ENCODE measurements at places on chromosomes 3 and 15.

GRCh38 chr15:81050805-81051204, 50.1 kb downstream of the TLNRD1 start:
- no peak for DNase-seq

DNA sequence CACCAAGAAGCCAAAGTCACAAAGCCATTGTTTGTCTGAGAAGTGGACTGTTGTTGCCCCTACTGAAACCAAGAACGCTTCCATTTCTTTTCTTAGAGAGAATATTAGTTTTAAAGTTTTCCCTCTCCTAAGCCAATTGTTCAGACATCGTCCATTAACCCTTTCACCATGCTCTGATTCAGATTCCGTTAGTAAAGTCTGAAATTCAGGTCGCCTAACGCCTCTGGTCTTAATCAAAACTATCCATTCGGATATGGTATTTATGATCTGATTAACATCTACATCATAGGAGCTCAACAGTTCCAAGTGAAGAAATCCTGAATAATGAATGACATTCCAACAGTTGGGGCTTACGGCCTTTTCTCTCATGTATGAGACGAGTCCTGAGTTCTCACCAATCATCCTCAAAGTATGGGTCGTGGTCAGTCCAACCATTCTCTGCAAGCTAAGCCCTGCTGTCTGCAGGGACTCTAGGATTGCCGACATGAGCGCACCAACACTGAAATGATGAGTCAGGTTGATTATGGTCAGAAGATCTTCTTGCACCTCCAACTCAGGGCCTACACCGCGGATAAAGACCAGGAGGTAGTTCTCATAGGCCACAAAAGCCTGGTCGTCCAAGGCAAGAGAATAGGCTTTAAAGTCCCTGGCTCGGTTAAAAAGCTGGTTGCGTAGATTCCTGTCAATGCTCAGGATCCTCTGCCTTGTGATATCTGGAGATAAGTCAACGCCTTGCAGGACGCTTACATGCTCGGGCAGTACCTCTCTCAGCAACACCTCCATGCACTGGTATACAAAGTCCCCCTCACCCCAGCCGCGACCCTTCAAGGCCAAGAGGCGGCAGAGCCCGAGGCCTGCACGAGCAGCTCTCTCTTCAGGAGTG, 767 bp downstream of the EPM2AIP1 start:
- DNase-seq, result peak; percentile 60

DNA sequence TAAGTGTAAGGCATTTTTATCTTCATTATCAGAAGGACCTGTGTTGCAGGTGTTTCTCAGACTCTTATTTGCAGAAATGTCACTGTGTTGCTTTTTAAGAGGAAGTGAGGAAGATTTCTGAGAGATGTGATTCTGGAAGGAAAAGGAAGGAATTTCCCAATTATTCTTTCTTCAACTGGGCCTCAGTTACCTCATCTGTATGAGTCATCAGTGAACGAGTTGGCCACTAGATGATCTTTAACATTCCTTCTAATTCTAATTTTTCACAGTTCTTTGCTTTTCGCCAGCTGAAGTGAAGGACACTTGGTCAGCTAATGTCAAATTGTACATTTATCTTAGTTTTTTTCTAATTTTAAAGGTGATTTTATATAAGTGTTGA, 28.9 kb downstream of the CLEC3B start:
- DNase-seq, result peak; percentile 70

DNA sequence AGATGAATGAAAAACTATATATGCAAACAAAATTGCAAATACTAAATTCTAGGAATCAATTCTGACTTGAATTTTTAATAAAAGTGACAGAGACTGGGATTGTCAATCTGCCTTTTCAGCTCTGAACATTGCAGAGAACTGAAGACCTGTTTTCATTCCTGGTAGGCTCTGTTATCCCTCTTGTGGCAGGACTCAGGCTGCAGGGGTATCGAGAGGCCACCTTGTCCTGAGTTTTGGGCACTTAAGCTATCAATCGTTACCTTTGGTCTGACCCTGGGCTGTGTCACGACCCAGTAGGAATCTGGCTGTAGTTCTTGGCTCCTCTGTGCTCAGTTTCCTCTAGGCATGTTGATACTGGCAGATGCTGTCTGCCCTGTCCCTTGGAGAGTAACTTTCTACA, 238.0 kb downstream of the CACNA2D3 start:
- DNase-seq, result no peak

DNA sequence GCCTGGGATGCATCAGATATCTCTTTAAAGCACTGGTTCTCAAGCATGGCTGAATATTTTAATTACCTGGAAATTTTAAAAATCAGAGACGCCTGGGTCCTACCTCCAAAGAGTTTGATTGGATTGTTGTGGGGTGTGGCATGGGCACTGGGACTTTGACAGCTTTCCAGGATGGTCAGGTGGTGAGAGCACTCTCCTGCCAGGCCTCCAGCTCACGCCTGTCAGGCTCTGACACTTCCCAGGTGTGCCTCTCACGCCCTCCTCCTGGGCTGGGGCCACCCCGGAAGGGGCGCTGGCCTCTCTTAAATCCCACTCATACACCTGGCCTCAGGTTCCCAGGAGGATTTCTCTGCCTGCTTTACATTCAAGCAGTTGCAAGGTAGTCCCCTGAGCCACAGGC, 48.5 kb downstream of the AMOTL2 start:
- DNase-seq, result no peak

Data from fibroblast of skin of scalp (primary cell).